ENCODE measurements at places on chromosomes 5 and 9. TPM values are rescaled to one million over a fixed set of nuclear protein-coding genes. Genes with fewer than 3 reads are reported as not detected.

- H3K36me3 ChIP-seq = no peaks in the 10 kb centered on the region
- DNase-seq = no peak
- H3K27me3 ChIP-seq = no peaks in the 10 kb centered on the region
- H3K27ac ChIP-seq = 0 out of 2 replicates have a peak overlapping the region, but pooled peaks have one; percentile 88
- H3K4me3 ChIP-seq = no peak overlapping the region
- peaks cover 23% of the 10 kb centered on the region for H3K4me1 ChIP-seq
Measured at GRCh38 chr9:113623851-113624485, 160.4 kb downstream of the RGS3 start.

DNA sequence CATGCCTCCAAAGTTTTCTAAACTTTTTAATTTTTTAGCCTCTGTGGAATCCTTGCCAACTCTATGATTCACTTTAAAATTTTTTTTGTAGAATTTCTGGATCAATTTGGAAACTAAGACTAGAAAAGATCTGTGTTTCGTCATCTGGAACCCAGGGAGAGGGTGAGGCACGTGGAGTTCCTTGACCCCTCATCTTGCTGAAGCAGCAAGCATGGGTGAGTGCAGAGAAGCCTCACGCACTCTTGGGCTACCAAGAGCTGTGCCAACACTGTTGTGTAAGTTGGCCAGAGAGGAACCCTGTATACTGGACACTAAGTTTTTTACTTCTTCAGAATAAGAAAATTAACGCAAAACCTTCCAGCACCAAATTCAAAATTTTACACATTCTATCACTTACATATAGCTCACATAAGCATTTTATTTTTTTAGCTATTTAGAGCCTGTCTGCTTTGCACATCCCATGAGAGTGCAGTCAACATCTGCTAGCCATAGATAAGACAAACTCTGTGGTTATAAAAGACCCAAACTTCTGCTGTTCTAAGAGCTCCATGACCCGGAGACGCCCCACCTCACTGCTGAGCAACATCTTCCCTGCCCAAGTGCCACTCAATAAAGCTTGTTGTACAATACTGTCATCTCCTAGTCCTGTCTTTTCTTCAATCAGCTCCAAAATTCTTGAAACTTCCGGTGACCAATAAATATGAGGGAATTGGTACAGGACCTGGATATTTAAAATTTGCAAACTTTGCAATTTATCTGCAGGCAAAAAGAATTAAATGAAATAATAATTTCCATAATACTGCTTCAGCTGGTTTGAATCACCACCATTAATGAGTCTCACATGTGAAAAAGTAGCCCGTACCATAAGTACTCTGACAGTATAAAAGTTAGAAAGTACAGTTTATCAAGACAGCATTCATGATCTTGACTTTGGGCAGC lies 69.7 kb upstream of the ADCY2 start:
- peaks cover 6% of the 10 kb centered on the region for H3K4me1 ChIP-seq
- H3K4me3 ChIP-seq = no peak overlapping the region
- H3K36me3 ChIP-seq = no peaks in the 10 kb centered on the region
- no peak for DNase-seq
- no peak overlapping the region for H3K27ac ChIP-seq

DNA sequence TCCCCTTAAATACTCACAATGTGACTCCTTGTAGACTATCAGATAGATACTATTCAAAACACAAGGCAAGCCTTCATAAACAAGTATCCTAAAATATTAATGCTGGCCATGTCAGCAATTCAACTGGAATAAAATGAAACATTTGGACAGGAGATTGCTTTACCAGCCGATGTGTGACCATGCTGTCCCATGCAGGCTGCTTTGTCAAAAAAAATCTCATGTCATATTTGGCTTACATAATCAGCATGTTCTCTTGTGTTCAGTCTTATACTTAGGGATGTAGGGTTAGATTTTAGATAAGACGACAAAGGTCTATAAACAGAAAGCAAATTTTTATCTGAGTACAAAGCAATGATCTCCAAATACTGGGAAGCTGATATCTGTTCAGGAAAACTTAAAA lies 108.5 kb downstream of the NR6A1 start:
- DNase-seq = no peak
- H3K27me3 ChIP-seq = no peaks in the 10 kb centered on the region
- peaks cover 11% of the 10 kb centered on the region for H3K4me1 ChIP-seq

DNA sequence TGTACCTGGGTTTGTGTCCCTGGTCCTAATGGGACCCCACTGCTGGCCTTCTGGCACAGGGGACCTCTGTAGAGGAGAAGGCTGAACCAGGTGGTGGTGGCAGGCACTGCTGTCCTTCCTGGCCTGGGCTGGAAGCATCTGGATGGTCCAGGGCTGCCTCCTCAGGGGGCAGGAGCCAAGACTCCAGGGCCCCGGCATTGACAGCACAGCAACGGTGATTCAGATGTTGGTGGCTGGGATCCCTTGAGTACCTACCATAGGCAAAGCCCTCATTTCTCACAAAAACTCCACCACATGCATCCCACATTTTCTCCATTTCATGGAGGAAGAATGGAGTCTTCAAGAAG lies 15.0 kb downstream of the FGD3 start:
- no peak overlapping the region for H3K4me3 ChIP-seq
- H3K27me3 ChIP-seq = no peaks in the 10 kb centered on the region
- H3K27ac ChIP-seq = no peak overlapping the region
- H3K4me1 ChIP-seq = peaks cover 11% of the 10 kb centered on the region
- no peak for DNase-seq

- no peak overlapping the region for H3K27ac ChIP-seq
- peaks cover 7% of the 10 kb centered on the region for H3K27me3 ChIP-seq
- H3K4me1 ChIP-seq = peaks cover 6% of the 10 kb centered on the region
Measured at GRCh38 chr9:33164138-33164809, 2.9 kb downstream of the B4GALT1 start.

- no peaks in the 10 kb centered on the region for H3K27me3 ChIP-seq
- no peaks in the 10 kb centered on the region for H3K36me3 ChIP-seq
- DNase-seq = no peak
Measured at GRCh38 chr9:138063785-138064184, 186.2 kb downstream of the CACNA1B start.

- H3K4me1 ChIP-seq = no peaks in the 10 kb centered on the region
- H3K27ac ChIP-seq = no peak overlapping the region
- peaks cover 39% of the 10 kb centered on the region for H3K36me3 ChIP-seq
- DNase-seq = no peak
Measured at GRCh38 chr5:65819905-65820240, 97.9 kb downstream of the NLN start.

DNA sequence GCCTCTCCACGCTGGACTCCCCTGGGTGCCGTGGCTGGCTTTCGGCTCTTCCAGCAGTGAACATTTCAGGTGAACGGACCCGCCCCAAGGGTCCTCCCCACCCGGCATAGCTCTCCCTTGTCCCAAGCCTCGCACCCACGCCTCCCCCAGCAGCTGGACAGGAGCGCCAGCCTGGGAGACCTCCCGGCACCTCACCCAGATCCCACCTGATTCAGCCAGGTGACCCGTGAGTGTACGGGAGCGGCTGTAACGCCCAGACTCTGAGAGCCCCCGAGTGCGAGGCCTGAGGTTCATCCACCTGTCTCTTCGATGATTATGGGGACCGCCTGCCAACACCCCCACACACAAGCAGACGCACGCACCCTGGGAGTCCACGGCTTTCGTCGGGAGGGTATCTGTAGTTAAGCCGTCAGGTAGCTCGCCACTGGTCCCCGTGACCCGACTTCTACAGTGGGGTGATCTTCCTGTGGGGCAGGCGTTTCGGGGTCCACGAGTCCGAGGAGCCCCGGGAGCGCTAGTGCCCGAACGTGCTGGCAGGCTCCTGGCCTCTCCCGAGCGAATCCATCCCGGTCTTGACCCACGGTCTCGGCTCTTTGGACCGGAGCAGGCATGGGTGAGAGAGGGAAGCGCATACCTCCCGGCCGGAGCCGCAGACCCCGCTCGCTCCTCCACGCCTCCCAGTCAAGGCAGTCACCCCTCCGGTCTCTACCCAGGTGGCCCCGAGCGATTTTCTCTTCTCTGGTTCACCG lies 14.9 kb downstream of the TRIM7 start:
- no peak overlapping the region for H3K27ac ChIP-seq
- peaks cover 4% of the 10 kb centered on the region for H3K4me1 ChIP-seq
- peaks cover 34% of the 10 kb centered on the region for H3K27me3 ChIP-seq
- peak overlapping the region; percentile 76 for H3K4me3 ChIP-seq
- no peaks in the 10 kb centered on the region for H3K36me3 ChIP-seq

Gene LRRTM2
- not detected for total RNA-seq

Gene PCDHA4
- total RNA-seq = 5.3 TPM

Gene PCDHA12
- 10.6 TPM for total RNA-seq

Gene ANXA2R
- total RNA-seq = 0.17 TPM

Gene SEMA5A
- total RNA-seq = 8.9 TPM

Gene ATP10B
- 0.10 TPM for total RNA-seq

Measured in H1 (cell line).